ENCODE measurements at places on chromosomes 12 and 14. TPM values are rescaled to one million over a fixed set of nuclear protein-coding genes. Genes with fewer than 3 reads are reported as not detected.

Gene SLC25A47
- total RNA-seq: not detected

Gene SLCO1B1
- total RNA-seq: not detected

Gene KRT2
- not detected for total RNA-seq

Gene TMEM119
- total RNA-seq: 1.3 TPM

Gene DRAM1
- 5.3 TPM for total RNA-seq

DNA sequence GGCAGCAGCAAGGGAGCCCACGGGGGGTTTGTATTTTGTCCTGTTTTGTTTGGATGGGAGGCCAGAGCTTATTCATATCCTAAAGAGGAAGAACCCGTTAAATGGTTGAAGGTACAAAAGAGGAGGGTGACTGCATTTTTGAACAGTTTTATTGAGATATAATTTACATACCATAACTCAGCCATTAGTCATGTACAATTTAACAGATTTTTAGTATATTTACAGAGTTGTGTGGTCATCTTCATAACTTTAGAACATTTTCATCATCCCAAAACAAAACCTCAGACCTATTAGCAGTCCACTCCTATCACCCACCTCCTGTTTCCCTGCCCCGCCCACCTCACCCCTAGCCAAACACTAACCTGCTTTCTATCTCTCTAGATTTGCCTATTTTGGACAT is 12.6 kb downstream of the NRDE2 start:
- H3K27me3 ChIP-seq: no peaks in the 10 kb centered on the region
- no peak for DNase-seq
- H3K27ac ChIP-seq: no peak overlapping the region
- no peaks in the 10 kb centered on the region for H3K4me1 ChIP-seq

GRCh38 chr12:58847901-58848600 is 72.3 kb downstream of the LRIG3 start:
- DNase-seq: no peak
- no peak overlapping the region for H3K4me3 ChIP-seq
- no peaks in the 10 kb centered on the region for H3K4me1 ChIP-seq

DNA sequence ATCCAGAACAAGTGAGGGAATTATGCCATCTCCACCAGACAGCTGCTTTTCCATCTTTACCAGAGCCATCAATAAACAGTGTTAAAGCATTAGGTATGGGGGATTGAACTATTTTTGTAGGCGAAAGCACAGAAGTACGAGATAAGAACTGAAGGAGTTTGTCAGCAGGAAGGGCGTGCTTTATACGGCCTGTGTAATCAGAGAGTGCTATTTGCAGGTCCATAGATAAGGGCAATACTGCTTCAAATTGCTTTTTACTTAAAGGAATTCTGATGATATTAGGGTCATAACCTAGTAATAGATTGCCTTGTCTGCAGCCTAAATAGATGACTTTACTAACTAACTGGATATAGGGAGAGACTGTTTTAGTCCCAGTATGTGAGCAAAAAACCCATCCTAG is 20.3 kb upstream of the CLEC4E start:
- H3K4me3 ChIP-seq: no peak overlapping the region
- no peaks in the 10 kb centered on the region for H3K4me1 ChIP-seq
- H3K27ac ChIP-seq: no peak overlapping the region
- no peak for DNase-seq
- H3K36me3 ChIP-seq: no peaks in the 10 kb centered on the region
- no peaks in the 10 kb centered on the region for H3K27me3 ChIP-seq

DNA sequence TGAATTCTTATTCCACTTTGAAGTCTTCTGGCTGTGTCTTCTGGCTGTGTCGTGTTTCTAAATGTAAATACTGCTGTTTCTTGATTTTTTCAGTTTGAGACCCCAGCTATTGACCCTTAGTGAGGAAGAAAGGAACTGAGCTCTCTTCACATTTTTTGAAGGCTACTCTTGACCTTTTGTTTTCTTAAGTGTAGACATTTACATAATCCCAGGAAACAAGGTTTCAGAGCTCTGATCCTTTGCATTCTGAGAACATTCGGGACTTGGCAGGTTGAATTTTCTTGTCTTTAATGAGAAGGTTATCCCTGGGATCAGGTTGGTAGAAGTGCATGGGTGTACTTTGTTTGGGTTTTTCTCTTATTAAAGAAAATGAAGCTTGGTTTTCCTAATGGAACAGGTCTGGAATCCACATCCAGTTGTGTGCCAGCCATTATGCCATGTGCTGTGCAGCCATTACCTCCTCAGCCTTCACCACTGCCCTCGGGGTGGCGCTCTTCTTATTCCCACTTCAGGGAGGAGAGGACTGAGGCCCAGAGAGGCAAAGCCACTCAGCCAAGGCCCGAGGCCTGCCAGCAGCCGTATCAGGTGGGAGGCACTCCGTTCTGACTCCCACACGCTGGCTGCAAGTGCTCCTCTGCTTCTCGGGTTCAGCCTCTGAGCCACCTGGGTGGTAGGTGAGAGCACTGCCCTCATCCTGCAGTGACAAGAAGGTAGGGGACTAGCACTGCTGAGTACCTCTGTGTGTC is 120.9 kb downstream of the BEGAIN start:
- H3K4me3 ChIP-seq: no peak overlapping the region
- no peak overlapping the region for H3K27ac ChIP-seq
- peaks cover 19% of the 10 kb centered on the region for H3K36me3 ChIP-seq
- DNase-seq: no peak

DNA sequence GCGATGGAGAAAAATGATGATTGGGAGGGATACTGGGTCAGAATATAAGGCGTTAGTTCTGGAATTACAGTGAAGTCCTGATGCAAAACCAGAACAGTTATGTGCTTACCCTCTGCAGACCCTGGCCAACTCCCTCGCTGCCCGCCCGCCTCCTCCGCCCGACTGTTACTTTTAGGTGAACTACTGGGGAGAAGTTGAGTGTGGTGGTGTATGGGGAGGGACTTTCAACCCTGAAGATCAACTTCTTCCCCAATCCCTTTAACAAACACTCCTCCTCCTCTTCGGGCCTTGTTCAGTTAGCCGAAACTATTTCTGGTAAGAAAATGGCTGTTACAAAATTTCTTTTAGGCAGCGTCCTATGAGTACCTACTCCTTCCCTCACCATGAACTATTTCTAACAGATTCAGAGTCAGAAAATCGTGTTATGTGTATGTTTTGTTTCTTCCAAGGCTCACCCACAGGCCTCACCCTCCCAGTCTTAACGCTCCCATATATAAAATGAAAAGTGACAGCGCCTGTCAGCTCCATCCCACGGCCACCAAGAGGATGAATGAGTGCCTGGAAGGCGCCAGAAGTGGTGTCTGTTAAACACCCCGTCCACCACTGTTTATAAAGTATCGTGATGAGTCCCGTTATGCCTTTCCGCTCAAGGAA is 1.3 kb downstream of the FBXO33 start:
- H3K36me3 ChIP-seq: no peaks in the 10 kb centered on the region
- H3K27ac ChIP-seq: peak overlapping the region; percentile 99
- H3K4me1 ChIP-seq: peaks cover 59% of the 10 kb centered on the region
- peak overlapping the region; percentile 95 for H3K4me3 ChIP-seq
- no peaks in the 10 kb centered on the region for H3K27me3 ChIP-seq

- no peaks in the 10 kb centered on the region for H3K27me3 ChIP-seq
- peaks cover 18% of the 10 kb centered on the region for H3K4me1 ChIP-seq
- H3K27ac ChIP-seq: peak overlapping the region; percentile 60
- no peaks in the 10 kb centered on the region for H3K36me3 ChIP-seq
Observed at GRCh38 chr12:92363295-92364146, 217.9 kb upstream of the BTG1 start.

DNA sequence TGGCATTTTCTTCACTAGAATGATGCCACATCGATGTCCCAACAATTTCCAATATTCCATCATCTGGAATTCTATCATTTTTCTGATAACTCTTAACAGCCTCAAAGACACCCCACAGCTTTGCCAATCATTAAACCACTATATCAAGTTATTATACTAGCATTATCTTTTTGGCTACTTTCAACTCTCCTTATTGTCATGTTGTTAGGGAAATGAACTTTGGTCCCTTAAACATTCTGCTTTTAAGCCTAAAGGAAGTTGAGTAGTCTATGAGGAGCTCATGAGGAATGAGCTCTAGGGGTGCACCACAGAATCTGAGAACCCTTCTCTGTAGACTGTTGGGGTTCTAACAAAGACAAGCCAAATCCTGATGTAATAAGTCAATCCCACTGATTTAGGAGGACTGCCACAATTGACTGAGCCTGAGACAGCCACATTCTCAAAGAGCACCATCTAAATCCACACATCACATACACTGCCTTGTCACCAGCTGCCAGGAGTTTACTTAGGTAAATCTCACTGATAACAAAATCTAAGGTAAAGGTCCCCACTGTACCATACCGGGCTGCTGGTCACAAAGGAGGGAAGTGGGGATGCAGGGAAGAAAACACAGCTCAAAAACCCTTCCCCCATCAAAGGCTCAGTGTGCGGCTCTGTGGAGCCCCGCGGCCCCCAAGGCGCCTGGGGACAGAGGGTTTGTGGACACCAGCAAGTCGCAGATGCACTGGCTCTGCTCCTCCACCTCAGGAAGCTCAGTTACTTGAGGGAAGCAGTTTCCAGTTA is 58.2 kb downstream of the SETD3 start:
- no peak for DNase-seq
- H3K27ac ChIP-seq: no peak overlapping the region
- no peak overlapping the region for H3K4me3 ChIP-seq

GRCh38 chr14:75299059-75299458 is 20.4 kb downstream of the FOS start:
- no peak overlapping the region for H3K4me3 ChIP-seq
- no peaks in the 10 kb centered on the region for H3K36me3 ChIP-seq
- peak overlapping the region; percentile 54 for H3K27ac ChIP-seq
- no peaks in the 10 kb centered on the region for H3K27me3 ChIP-seq
- no peak for DNase-seq

- peaks cover 26% of the 10 kb centered on the region for H3K27me3 ChIP-seq
- no peak overlapping the region for H3K4me3 ChIP-seq
- H3K4me1 ChIP-seq: no peaks in the 10 kb centered on the region
Observed at GRCh38 chr14:105894978-105895881, 368.8 kb downstream of the TMEM121 start.

DNA sequence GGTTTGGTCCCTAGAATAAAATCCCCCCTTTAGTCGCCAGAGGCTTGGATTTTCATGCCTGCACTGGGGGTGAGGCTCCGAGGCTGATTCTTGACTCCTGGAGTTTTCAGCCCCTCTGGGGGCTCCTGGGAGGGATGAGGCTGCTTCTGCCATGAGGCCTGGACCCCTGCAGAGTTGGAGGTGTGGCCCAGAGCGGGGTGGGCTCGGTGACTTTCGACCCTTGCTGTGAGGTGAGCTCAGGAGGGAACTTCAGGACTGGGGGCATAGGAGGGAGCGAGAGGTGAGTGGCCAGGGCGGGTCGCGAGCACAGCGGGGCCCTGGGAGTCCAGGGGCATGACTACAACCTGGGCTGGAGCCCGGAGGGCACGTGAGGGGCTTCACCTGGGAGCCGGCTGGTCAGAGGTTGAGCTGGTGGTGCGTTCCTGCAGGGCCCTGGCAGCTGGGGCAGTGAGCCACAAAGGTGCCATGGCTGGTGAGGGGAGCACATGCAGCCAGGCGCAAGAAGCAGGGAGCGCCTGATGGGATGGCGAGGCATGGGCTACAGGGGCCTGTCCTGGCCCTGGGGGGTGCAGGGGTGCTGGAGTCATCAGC is 168.2 kb downstream of the KIF26A start:
- no peak overlapping the region for H3K4me3 ChIP-seq
- peak; percentile 4 for DNase-seq
- H3K36me3 ChIP-seq: no peaks in the 10 kb centered on the region
- no peaks in the 10 kb centered on the region for H3K4me1 ChIP-seq
- no peak overlapping the region for H3K27ac ChIP-seq

All from left ventricle myocardium inferior (tissue), 1 donor.